NCI-H510A (cell line): ENCODE measurements at places on chromosomes 5 and 9.

DNA sequence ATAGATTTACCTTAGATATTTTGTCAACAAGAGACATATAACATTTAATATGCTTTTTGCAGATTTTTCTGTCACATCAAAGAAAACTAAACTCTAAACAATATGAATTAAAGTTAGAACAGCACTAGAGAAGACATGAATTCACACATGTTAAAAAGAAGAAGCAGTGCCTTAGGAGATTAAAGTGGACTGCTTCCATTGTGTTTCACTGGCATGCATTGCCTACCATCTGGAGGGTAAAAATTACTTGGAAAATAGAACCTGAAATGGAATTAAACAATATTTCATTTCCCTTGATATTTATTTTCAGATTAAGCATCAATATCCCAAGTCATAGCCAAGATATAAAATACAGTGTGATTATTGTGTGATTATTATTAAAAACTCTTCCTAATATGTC is 319.4 kb upstream of the CDH18 start:
- no peak for DNase-seq

DNA sequence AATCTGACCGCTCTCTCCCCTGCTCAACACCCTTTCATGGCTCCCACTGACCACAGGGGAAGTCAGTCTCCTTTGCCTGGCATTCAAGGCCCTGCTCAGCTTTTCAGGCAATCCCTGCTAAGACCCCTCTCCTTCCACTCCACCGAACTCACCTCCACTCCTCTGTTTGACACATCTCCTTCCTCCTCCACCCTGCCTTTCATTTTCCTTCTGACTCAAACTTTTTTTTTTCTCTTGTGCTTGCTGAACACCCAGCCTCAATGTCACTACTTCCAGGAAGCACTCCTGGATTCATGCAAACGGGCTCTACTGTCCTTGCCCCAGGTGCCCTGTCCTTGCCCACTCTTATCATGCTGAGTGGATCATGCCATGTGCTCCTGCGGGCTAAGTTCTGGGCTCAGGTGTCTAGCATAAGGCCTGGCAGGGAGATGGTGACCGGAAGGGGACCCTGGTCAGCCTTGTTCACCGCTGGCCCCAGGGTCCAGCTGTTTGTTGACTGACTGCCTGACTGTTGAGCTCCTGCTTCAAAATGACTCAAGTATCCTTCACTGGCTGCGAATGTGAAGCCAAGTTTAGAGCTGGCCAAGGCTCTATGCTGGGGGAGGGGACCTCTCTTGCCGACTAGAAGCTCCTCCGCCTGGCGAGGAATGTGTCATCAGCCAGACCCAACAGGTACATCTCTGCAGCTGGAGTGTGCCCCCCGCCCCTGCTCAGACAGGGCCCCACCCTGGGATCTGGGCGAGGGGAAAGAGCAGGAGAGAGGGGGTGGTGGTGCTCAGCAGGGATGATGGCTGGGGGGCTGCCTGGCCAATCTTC is 6.2 kb downstream of the NR5A1 start:
- DNase-seq, result no peak

GRCh38 chr9:90526386-90526785 is 116.2 kb downstream of the DIRAS2 start:
- DNase-seq, result no peak

- no peak for DNase-seq
Measured at GRCh38 chr9:130831077-130831476, 4.0 kb upstream of the ABL1 start.

DNA sequence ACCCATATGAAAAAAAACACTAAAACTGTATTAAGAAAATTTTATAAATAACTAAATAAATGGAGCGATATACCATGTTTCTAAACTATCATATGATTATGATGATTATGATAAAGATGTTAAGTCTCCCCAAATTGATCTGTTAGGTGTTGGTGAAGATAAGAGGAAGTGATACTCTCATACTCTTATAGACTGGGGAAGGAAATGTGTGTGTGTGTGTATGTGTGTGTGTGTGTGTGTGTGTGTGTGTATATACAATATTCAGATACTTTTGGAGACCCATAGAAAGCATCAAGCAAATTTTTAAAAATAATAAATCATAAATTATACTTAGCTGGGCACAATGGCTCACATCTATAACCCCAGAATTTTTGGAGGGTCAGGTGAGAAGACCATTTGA is 62.9 kb downstream of the TMEM232 start:
- DNase-seq, result no peak

DNA sequence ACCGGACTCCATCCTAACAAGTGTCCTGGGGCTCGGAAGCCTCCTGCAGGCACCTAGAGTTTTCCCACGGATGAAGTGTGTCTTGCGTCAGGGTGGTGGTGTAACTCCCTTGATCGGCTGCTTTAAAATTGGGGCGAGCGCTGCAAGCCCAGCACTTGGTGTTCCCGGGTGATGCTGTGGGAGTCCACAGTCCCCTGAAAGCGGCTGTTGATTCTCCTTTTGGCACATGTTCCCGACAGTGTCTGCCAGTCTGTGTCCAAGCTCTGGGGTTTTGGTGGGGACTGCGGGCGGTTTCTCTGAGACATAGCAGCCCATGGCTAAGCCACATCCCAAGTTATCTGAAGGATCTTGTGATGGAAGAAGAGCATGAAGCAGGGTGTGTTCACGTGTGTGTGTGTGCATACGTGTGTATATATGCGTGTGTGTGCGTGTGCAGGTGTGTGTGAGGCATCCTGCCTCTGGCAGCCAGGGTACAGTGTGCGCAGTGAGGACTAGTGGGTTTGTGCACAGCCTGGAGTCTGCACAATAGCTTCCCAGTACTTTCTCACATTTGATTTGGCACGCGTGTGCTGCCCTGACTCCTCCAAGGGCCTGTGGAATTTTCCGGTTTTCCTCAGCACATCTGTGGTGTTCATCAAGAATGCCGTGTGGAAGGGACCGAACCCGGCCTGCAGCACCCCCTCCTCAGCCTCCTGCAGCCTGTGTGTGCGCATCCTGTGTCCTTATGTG is 16.9 kb downstream of the SLC25A48 start:
- no peak for DNase-seq

DNA sequence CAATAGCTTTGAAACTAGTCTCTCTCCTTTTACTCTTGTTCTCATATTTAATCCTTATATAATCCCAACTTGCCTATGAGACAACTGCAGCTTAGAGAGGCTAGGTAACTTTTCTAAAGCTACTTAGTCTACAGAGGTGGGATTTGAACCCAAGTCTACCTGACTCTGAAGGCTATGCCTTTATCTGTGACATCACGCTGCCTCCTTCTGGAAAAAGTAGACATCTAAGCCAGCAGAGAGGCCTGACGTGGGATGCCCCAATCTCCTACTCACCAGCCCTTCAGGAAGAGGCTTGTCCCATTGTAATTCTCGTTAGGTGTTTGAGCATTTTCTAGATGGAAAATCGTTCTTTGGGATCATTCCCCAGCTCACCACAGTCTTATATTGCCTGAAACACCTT is 167.5 kb downstream of the HSPA4 start:
- no peak for DNase-seq

GRCh38 chr9:37327553-37327952 is 94.9 kb upstream of the GRHPR start:
- DNase-seq, result no peak

- DNase-seq, result no peak
Measured at GRCh38 chr5:17187011-17187785, 30.2 kb upstream of the BASP1 start.

DNA sequence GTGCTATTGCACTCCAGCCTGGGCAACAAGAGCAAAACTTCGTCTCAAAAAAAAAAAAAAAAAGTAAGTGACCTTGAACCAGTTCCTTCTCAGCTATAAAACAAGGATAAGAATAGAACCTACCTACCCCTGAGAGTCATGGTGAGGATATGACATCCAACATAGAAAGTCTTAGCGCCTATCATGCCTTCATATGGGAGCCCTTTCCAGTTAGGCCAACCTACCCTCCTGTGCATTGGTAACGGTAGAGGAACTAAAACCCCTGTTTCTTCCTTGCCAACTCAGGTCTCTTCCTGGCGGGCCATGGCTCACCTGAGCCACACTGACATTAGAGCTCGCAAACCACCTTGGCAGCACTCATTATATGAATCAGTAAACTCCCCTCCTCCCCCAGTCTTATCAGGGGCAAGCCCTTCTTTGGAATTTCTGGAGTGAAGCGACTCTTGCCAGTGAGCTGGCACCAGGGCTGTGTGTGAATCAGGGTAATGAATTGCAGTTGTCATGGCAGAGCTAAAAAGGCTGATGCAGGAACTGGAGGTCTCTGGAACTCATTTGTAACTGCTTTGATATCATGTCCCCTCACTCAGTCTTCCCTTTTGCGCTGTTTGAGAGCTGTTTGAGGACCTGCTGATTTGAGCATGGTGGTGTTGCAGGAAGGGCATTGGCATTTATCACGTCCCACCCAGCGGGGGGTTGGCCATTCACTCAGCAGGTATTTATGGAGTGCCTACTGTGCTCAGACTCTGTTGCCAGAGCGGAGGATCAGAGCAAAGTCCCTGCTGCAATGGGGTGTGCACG is 10.3 kb downstream of the WWC1 start:
- no peak for DNase-seq

- DNase-seq, result no peak
Measured at GRCh38 chr5:112684121-112684520, 53.6 kb upstream of the APC start.

- DNase-seq, result no peak
Measured at GRCh38 chr9:37156781-37157356, 36.5 kb downstream of the ZCCHC7 start.

- DNase-seq, result no peak
Measured at GRCh38 chr9:1658661-1659362, 356.3 kb upstream of the SMARCA2 start.

- DNase-seq, result no peak
Measured at GRCh38 chr9:107025260-107026035, 162.5 kb downstream of the ZNF462 start.

- no peak for DNase-seq
Measured at GRCh38 chr5:1771149-1772065, 28.2 kb downstream of the MRPL36 start.

DNA sequence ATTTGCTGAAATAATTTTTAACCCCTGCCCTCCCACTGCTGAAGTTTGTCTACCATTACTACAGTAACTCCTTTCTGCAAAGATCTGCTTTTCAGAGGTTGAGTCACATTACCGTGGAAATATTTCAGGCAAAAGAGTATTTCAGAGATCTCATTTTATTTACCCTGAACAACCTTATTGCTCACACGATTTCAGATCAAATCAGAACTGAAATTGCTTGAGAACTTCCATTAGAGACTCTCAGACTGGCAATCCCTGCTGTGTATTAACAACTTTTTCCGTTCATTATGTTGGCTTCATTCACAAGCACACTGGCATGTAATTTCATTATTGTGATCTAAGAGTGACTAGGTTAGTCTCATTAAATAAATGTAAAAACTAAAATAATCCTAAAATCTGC is 16.1 kb downstream of the NR6A1 start:
- no peak for DNase-seq

- DNase-seq, result no peak
Measured at GRCh38 chr5:957748-958485, 50.7 kb upstream of the NKD2 start.
